ENCODE measurements at places on chromosomes 7 and 10.

DNA sequence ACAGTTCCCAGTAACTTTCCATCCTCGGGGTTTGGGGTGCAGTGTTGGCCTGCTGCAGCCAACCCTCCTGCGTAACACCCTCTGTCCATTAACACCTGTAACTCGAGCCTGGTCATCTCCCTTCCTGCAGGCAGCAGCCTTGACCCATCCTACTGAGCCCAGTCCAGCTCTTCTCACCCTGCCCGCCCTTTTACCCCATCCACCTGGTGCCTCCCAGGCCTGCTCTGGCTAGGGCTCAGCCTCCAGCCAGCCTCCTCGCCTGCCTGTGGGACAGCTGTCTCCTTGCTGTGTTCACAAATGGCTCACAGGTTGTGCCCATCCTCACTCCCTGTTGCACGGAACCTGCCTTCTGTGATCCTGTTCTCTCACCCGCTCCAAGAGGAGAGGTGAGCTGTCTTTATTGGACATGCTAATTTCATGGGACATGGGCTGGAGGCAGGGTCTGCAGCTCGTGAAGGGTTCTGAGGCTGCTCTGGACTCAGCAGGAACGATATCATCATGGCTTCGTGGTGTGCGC, 277.2 kb upstream of the TCERG1L start:
- DNase-seq = no peak

- DNase-seq = no peak
Measured at GRCh38 chr10:96532523-96532922, 18.8 kb upstream of the TLL2 start.

GRCh38 chr10:79189853-79190435, 121.2 kb downstream of the ZMIZ1 start:
- no peak for DNase-seq

DNA sequence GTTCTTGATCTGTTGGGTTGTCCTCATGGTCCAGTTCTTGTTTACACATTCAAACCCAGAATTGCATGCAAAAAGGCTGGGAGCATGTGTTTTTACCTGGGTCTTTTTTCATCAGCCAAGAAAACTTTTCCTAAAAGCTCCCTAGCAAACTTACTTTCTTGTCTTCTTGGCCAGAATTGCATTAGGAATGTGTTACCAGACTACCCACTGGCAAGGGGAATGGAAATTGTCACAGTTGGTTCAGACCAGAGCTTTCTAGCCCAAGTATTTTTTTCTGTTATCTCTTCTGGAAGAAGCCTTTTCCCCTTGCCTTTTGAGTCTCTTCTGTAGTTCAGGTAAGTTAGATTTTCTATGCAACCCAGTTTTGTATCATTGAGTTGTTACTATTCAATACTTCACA, 77.5 kb downstream of the BMPR1A start:
- DNase-seq = no peak
